Transverse colon (tissue), 4 donors: ENCODE measurements at places on chromosomes 7 and 10. TPM values are rescaled to one million over a fixed set of nuclear protein-coding genes. Genes with fewer than 3 reads are reported as not detected.
A peak's percentile ranks its signal among the peaks of the same experiment; 100 is the strongest.

DNA sequence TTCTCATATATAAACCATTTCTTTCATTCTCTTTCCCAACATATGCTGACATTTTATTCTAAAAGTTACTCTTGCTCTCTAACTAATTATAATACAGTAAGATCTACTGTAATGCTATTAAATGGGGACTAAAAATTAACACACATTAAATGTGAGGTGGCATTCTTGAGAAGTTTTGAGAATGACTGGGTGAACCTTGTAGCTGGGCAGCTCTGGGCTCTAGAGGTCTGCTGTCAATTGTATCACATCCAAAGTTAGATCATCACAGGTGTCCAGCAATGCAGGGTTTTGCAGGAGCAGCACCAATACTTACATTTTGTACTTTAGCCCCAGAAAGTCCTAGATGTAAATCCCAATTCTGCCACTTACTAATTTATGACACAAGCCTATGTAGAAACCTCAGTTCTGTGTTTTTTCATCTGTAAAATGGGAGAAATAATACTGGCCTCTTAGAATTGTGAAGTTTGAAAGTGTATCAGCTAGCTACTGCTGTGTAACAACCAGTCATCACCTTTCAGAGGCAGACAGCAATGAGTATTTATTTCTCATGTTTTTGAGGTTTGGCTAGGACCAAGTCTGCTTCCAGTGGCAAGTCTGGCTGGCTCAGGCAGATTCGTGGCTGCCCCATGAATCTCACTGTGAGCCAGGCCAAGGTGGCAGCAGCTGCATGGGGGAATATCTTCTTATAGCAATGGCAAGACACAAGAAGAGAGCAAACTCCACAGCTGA lies 79.6 kb upstream of the EMX2 start:
- H3K4me3 ChIP-seq: no peak overlapping the region
- peaks cover 7% of the 10 kb centered on the region for H3K4me1 ChIP-seq
- H3K27ac ChIP-seq: peak overlapping the region; percentile 89
- DNase-seq: no peak

DNA sequence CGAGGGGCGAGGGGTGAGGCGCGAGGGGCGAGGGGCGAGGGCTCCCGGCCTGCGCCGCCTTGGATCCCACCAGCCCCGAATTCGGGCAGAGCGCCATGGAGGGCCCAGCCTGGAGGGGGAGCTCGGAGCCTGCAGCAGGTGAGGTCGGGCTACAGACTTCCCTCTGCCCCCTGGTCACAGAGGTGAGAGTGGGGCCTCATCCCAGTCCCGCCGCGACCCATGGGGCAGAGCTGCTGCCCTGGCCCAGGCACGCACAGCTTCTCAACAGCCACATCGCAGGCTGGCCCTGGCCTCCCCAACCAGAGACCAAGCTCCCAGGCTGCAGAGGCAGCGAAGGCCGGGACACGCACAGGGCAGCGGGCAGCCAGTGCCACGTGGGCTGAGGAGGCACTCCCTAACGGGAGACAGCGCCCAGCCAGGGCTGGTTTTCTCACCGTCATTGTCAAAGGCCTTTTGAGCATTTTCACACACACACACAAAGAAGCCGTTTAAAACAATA lies 191.8 kb downstream of the PTPRN2 start:
- no peaks in the 10 kb centered on the region for H3K27me3 ChIP-seq
- no peaks in the 10 kb centered on the region for H3K4me1 ChIP-seq
- DNase-seq: peak; percentile 69

DNA sequence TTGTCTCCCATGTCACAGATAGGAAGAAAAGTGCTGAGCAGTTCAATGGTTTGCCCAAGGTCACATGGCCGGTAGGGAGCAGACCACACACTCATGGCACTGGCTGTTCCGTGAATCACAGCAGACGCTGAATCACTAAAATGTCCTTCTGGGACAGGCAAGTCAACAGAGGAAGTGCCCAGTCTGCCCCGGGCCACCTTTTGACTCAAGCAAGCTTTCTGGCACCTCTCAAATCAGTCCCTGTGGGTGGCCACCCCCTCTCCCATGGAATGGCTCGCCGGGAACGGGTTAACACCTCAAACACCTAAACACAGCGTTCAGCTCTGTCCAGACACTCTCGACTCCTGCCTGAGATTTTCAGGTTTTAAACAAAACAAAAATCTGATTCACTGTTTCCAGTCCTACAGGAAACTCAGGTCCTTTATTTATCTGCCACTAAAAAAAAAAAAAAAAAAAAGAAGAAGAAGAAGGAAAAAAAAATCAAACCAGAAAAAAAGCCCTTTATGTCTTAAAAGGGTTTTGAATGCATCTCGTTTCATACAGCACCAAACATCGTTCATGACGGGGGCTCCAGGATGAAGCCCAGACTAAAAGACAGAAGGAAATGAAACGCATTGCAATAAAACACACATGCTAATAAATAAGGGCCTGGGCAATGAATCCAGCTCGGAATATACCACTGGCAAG lies 15.5 kb downstream of the CARD11 start:
- peaks cover 13% of the 10 kb centered on the region for H3K27me3 ChIP-seq
- peak; percentile 14 for DNase-seq
- no peaks in the 10 kb centered on the region for H3K36me3 ChIP-seq
- no peak overlapping the region for H3K27ac ChIP-seq

DNA sequence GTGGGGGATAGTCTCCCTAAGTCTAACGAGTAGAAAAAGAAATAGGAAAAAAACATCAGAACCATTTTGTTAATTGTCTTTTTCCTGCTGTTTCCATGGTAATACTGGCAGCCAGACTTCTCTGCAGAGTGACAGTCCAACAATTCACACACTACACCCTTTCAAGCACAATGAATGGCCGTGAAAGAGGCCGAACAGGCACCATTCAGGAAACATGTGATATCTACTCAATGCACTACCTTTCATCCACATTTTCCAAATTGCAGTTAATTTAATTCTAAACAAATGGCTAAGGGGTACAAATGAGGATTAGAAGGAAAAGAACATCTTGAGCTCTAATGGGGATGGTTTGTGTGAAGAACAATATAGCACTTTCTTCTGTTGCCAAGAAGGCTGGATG lies 358.5 kb upstream of the ANKRD30A start:
- no peaks in the 10 kb centered on the region for H3K36me3 ChIP-seq
- H3K4me3 ChIP-seq: no peak overlapping the region
- peaks cover 4% of the 10 kb centered on the region for H3K4me1 ChIP-seq

GRCh38 chr10:72059843-72060822 lies 28.2 kb downstream of the SPOCK2 start:
- no peak overlapping the region for H3K4me3 ChIP-seq
- H3K4me1 ChIP-seq: peaks cover 6% of the 10 kb centered on the region
- DNase-seq: no peak
- H3K36me3 ChIP-seq: no peaks in the 10 kb centered on the region

DNA sequence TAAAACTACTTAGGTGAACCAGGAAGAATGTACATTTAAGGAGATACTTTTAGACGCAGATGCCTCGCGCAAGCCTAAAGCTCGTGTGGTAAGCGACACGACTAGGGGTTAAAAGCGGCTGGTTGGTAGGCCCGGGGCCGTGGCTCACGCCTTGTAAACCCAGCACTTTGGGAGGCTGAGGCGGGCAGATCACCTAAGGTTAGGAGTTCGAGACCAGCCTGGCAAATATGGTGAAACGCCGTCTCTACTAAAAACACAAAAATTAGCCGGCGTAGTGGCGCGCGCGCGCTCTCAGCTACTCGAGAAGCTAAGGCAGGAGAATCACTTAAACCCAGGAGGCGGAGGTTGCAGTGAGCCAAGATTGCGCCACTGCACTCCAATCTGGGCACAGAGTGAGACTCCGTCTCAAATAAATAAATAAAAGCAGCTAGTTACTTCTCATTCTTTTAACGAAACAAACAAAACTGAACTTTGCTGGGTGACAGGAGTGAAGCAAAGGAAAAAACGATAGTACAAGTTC lies 879 bp downstream of the NUDT5 start:
- no peaks in the 10 kb centered on the region for H3K27me3 ChIP-seq
- peak overlapping the region; percentile 47 for H3K4me3 ChIP-seq
- peak; percentile 49 for DNase-seq
- peak overlapping the region; percentile 96 for H3K27ac ChIP-seq

- DNase-seq: no peak
- H3K36me3 ChIP-seq: no peaks in the 10 kb centered on the region
- peak overlapping the region; percentile 86 for H3K27ac ChIP-seq
- no peaks in the 10 kb centered on the region for H3K27me3 ChIP-seq
These were observed 1.9 kb downstream of the TTYH3 start for GRCh38 chr7:2633538-2634266.

DNA sequence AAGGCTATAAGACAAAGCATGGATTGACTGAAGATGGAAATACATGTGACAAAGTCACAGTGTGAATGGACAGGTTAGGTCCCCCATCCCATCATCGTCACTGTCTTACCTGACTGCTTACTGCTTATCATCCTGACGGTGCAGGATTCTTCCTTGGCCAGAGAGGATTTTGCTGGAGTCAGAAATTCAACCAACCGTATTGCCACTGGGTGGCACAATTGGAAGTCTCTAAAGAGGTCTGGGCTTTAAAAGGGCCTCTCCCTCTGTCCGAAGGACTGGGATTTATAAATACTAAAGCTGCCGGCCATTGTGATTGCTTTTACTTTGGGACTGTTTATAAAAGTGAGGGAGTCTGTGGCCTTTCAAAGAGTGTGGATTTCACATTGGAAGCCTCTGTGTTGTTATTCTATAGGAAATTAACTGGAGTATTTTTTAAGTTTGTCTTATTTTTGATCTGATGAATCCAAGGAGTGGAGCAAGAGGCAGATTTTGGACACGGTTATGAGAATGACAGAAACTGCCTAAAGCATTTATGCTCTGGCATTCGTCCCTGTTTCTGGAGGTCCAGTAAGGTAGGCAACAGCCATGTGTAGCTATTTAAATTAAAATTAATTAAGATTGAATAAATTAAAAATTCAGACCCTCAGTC lies 113.3 kb upstream of the CREB5 start:
- no peaks in the 10 kb centered on the region for H3K36me3 ChIP-seq
- H3K27ac ChIP-seq: no peak overlapping the region
- H3K27me3 ChIP-seq: no peaks in the 10 kb centered on the region
- no peak overlapping the region for H3K4me3 ChIP-seq
- DNase-seq: no peak
- no peaks in the 10 kb centered on the region for H3K4me1 ChIP-seq

Gene ENTPD7
- 9.4 TPM for total RNA-seq

Gene IGF2BP3
- not detected for total RNA-seq

Gene GRID2IP
- 0.37 TPM for total RNA-seq

Gene PILRA
- 4.9 TPM for total RNA-seq
